Astrocyte of the hippocampus (primary cell): ENCODE measurements at places on chromosomes 11 and 22.

DNA sequence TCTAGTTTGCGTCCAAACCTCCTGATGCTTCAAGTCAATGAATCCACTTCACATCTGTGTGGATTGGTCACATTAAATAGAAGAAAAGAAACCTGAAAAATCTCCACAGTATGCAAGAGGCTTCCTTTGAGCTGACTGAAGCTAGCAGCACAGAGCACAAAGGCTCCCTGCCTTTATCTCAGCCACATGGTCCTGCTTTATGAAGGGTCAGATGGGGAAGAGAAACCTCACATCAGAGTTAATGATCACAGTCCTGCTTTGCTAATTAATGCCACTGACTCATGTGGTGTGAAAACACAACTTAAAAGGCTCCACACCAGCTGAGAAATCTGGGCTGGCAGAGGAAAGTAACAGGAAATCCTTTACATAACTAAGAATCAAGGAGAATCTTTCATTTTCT lies 1291.0 kb downstream of the LRRC4C start:
- peak; percentile 45 for DNase-seq

- no peak for DNase-seq
These were observed 113.4 kb downstream of the GAB2 start for GRCh38 chr11:78304201-78304600.

DNA sequence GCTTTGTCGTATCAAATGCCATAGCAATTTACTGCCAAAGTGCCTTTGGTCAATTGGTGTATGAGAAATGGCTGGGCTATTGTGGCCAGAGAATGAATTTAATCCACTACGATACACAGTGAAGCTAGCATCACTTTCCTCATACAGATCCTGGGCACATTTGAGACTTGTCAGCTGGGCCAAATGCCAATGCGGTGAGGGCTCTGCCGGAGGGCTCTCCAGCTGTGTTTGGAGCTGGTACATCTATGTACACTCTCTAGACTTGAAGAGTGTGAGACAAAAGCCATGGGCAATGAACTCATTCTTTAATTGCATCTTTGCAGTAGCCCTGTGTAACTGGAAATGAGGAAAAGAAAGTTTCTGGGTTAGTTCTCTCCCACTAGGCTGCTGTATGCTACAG lies 1052.9 kb downstream of the NTM start:
- peak; percentile 13 for DNase-seq

DNA sequence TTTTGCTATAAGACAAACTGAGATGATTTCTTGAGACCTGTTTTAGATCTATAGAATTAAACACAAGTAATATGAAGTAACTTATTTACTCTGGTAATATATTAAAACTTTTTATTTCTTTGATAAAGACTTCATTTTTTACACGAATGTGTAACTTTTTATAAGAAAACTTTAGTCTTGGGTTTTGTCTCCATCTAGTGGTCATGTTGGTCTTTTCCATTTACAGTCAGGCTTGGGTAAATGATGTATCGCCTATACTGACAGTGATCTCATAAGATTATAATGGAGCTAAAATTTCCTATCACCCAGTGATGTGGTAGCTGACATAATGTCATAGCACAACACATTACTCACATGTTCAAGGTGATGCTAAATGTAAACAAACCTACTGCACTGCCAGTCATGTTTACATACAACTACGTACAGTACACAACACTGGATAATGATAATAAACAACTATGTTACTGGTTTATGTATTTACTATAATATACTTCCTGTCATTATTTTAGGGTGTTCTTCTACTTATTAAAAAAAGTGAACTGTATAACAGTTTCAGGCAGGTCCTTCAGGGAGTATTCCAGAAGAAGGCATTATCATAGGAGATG lies 7.5 kb upstream of the C11orf97 start:
- DNase-seq = peak; percentile 73

DNA sequence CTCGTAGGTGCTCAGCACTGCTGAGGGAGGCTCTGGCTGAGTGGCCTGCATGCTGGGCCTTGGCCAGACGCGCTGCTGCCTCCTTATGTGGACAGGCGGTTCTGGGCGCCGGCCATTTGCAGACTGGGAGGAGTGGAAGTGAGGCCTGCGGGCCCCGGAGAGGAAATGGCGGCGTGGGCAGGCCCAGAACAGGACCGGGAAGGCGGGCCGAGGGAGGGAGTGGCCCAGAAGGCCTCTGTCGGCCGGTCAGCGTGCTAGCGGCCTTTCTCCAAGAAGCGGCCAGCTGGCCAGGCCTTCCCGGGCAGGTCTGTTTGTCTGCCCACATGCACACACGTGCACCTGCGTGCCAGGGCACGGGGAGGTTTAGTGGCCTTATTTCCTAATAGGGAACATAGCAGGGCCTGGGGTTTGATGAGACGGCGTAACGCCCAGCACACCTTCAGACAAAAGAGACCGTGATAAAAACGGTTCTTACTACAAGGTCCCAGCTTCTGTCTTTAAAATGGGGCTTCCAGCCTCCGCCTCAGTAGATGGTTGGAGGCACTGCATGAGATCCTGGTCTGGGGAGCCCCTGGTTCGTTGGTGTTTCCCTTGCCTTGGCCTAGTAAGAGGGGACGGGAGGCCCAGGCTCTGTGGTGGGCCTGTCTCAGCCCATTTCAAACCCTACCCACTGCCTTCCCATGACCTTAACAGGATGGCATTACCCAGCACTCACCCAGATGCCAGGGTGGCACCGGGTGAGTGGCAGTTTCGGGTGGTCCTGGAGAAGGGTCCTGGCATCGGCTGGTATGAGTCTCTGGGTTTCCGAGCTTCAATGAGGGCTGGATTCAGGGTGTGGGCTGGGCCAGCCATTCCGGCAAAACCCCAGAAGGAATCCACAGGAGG lies 65.1 kb upstream of the PPARA start:
- DNase-seq = peak; percentile 72

DNA sequence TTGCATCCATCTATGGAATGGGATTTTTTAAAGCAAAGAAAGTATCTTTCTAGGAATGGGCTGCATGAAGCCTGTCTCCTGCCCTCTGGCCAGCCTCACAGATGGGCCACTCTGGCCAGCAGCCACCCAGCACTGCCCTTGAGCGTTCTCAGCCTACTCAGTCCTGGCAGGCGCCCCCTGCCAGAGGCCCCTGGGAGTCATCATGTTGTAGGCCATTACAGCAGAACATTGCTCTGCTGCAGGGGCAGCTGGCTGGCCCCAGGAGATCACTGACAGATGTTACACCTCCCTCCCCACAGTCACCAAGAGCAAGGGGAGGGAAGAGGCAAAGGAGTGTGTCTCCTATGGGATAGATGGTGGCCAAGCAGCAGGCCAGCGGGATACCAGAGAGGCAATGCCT lies 363.7 kb downstream of the NXPE2 start:
- no peak for DNase-seq

- DNase-seq = peak; percentile 95
These were observed at the start of gene RNF215 for GRCh38 chr22:30386960-30387827. Gene RNF215, minus strand, starts transcription at chr22:30387411. Its CDS starts 98 bp downstream, at chr22:30387313.

DNA sequence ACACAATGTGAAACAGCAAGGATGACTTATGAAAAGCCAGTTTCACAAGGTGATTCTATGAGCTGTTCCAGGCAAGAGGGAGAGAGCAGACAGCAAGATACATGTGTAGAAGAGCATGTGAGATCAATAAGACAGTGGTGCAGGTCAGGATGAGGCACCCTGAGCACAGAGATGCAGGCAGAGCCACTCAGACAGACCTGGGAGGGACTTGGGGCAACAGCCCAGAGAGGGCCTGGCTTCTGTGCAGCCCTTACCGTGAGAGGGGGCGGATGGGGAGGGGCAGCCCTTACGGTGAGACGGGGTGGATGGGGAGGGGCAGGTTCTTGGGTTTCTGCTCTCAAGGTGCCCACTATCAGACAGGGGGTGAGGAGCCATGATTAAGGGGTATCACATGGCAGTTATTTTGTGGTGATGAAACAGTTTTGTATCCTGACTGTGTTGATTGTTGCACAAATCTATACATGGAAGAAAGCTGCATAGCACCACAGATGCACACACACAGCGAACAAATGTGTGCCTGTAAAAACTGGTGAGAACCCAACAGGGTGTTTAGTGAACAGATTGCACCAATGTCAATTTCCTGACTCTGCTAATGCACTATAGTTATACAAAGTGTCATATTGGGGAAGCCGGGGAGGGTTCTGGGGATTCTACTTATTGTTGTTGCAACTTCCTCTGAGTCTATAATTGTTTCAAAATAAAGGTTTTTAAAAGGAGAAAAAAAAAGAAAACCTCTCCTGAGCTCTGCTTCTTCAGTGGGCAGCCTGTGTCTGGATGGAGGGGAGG lies 5.2 kb upstream of the C22orf42 start:
- DNase-seq = no peak

GRCh38 chr22:22151308-22151707 lies 93.3 kb upstream of the VPREB1 start:
- DNase-seq = no peak

DNA sequence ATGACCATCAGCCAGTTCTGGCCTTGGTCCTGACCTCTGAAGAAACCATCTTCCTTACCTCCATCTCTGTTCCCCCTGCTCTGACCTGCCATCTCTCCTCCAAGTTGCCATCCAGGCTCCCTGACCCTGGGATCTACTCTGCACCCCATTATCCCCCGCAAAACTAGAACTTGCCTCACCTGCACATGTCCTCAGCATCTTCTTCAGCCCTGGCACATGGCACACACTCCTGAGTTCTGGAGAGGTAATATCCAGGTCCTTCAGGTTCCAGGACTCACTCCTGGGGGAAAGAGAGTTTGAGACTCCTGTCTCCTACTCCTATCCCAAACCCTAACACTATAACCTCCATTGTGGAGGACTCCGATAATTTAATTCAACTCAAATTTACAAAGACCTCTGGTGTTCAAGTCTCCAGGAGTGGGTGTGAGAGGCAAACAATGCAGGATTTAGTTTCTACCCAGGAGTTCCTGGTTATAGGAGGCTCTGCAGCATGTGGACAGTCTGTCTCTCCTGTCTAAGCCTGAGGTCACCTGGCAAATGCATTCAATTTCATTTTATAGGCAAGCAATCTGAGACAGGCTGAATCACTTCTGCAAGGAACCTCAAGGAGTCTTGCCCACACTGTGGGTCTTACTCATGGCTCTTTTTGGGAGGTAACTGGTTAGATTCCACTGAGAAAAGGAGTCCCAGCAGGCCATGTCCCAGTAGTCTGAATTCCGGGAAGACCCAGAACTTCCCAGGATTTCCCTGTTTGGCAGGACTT lies 7.3 kb downstream of the TRIM21 start:
- DNase-seq = no peak

DNA sequence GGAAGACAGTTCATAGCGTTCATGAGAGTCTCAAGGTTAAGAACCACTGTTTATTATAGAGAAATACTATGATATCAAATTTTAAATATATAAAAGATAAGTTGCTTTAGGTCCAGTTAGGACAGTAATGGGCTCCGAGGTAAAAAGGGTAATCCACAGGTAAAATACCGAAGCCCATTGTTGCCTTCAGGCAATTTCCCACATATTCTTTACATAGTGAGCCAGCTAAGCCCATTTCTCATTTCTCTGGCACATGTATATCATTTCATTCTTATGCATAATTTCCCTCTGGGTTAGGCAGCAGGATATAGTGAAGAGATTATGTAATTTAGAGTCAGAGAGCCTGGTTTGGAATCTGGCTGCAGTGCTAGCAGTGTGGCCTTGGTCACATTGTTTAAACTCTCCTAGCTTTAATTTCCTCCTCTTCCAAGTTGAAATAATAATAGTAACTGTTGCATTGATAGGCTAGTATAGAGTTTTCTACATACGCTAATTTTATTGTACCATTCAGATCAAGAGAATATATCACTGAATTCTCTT lies 7.6 kb upstream of the POU2AF1 start:
- no peak for DNase-seq

DNA sequence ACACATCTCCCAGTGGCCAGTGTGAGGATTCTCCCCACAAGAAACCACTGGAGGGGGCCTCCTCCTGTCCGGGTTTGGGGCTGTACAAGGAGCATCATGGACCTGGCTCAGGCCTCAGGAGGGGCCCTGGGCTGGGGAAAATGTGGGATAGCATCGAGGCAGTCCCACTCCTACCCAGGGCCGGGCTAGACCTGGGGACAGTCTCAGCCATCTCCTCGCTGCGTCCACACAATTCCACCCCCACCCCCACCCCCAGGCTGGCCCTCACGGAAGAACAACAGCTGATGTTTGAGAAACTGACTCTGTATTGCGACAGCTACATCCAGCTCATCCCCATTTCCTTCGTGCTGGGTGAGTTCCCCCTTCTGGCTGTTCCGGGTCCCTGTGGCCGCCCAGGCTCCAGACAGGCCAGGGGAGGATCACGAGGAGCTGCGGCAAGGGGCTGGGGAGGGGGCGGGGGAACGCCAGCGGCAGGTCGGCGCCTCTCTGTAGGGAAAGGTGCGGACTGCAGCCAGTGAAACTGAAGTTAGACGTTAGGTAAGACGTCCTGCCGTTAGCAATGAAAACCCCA lies 4.8 kb downstream of the BEST1 start:
- peak; percentile 62 for DNase-seq

GRCh38 chr11:126214441-126214840 lies 2.9 kb downstream of the FAM118B start:
- no peak for DNase-seq

- no peak for DNase-seq
These were observed 569.9 kb upstream of the FAT3 start for GRCh38 chr11:91654686-91655085.

GRCh38 chr11:61477727-61478148 lies 30.8 kb upstream of the LRRC10B start:
- peak; percentile 58 for DNase-seq

DNA sequence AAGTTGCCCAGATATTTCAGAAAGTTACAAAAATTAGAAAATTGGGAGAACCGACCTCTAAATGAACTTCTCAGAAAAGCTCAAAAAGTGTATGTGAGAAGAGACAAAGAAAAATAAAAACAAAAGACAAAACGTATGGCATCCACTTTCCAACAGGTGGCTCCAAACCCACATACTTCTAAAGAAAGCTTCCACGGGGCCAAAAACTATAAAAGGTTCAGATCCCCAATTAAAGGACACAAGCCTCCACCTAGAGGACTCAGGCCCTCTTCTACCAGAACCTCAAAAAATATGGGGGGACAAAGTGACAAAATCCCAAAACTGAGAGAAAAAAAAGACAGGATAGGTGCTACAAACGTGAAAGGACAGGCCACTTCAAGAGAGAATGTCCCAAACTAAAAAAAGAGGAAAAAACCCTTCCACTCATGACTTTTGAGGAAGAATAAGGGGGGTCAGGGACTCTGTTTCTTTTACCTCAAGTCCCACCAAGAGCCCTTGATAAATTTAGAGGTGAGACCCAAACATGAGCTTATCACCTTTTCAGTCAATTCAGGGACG lies 8.8 kb downstream of the SCGB2A1 start:
- peak; percentile 6 for DNase-seq

DNA sequence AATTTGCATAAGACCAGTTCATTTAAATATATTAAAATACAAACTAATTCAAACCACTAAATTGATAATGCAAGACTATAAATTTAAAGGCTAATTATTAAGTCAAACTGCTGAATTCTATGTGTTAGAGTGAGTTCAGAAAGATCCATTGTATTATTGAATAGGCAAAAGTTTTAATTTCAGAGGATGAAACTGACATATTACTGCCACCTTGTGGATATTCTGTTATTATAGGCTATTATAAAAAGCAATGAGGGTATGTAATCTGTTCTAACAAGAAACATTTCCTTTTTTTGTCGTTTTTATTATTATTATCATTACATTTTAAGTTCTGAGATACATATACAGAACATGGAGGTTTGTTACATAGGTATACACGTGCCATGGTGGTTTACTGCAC lies 20.9 kb upstream of the NAALAD2 start:
- DNase-seq = peak; percentile 13

GRCh38 chr11:120105576-120105975 lies 32.3 kb downstream of the TRIM29 start:
- DNase-seq = no peak
